ENCODE measurements at places on chromosomes 11 and 22.

DNA sequence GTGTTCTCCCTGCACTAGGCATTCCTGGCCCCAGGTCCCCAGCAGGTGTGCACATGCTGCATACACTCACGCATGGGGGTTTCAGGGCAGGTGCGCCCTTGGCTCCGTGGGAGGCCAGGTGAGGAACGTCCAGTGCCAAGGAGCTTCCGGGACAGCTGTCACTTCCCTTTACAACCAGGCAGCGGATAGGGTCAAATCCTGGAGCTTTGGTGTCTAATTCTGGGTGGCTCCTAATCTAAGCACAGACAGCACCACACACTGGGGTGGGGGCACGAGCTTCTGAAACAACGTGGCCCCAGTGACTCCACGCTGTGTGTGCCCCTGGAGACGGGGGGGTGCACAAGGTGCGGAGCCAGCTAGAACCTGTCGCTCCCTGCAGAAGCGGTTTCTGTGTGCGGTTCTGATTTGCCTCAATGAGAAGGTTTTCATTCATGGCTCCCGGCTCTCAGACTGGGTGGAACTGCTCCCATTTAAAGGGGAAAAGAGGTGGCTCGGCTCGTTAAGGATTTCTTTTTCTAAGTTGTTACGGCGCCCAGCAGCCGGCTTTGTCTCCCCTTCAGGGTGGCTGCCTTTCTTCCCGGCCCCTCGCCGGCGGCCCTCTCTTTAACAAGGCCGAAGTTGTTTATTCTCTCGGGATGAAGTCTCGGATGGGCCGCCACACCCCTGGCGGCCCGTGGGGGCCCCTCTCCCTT lies 5.0 kb downstream of the CCND1 start:
- no peak for DNase-seq

- DNase-seq, result no peak
These were observed 39.6 kb upstream of the GRIK4 start for GRCh38 chr11:120471994-120472393.

- no peak for DNase-seq
These were observed 60.8 kb downstream of the MYO7A start for GRCh38 chr11:77188633-77189491.

- no peak for DNase-seq
These were observed 16.5 kb upstream of the USP18 start for GRCh38 chr22:18133452-18133851.

- no peak for DNase-seq
These were observed 2.1 kb downstream of the VSIG2 start for GRCh38 chr11:124749912-124750311.

DNA sequence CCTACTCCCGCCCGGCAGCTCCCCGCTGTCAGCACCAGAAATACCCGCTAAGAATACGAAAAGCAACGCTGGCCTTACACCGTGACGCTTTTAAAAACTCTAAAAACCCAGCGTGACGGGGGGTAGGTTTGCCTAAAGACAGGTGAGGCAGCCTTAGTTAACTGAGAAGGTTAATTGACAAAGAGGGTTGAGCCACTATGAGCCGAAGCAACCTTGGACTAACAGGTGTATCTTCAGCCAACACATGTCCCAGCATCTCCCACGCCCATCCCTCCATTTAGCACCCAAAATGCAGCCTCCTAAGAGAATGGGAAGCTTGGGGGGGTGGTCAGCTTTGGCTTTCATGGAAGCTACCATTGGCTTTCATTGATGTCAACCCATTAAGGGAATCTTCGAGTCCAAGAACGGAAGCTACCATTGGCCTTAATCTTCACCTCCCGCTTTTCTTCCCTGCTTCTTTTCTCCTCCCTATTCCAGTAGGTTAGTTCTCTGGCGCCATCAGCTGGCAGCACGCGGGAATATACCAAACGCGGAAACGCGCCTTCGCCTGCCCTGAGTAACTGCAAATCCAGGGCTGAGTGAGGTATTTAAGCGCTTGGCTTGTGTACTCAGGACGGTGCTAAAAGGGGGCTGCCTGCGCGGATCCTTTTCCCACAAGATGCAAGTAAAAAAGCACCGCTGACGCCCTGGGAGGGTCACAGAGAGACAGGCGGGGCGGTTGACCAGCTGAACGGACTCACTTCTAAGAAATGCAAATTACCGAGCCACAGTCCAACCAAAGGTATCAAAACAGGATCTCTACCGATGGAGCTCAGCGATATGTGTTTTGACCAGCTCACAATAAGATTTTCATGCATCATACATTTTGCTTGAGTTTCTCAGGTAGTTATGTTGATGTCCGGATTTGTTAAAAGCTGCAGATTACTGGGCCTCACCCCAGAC lies 38.5 kb upstream of the GLYATL1 start:
- no peak for DNase-seq

DNA sequence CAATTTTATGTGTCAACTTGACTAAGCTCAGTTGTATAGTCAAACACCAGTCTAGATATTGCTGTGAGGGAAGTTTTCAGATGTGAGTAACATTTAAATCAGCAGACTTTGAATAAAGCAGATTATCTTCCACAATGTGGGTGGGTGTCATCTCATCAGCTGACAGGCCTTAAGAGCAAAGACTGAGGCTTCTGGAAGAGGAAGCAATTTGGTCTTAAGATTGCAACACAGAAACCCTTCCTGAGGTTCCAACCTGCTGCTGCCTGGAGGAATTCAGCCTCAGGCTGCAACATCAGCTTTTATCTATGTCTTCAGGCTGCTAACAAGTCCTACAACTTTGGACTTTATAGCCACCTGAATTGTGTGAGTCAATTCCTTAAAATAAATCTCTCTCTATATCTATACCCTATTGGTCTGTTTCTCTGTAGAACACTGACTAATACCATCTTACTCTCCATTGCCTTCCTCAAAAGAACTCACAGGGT lies 277.2 kb upstream of the PLET1 start:
- no peak for DNase-seq

GRCh38 chr11:27786331-27786730 lies 86.1 kb upstream of the BDNF start:
- DNase-seq, result no peak

DNA sequence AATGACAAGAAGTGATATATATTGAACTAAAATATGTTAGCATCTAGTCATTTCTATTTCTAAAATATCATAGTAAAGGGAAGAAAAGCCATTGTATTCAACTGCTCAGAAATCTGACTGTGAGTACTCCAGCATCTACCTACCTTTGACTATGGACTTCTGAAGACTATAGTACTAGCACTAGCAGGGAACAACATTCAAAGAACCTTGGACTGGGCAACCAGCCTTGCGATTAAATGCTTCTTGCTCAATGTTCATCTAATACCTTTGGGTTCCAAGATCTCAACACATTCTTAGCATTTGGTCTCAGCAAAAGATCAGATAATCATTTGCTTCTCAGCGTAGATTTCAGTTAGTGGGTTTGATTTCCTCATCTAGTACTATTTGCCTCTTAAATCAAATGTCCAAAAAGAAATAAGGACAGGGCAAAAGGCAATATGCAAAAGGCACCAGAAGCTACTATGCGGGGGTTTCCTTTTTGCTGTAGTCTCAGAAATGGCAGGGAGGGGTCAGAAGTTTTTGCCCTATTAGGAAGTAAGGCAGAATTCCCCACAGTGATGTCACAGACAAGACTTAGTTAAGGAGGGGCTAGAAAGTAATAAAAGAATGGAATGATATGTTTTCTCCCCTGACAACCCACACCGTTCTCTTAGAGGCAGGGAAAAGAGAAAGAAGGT lies 80.6 kb downstream of the GAB2 start:
- no peak for DNase-seq

GRCh38 chr11:132278801-132279574 lies 908.6 kb downstream of the NTM start:
- DNase-seq, result no peak

- no peak for DNase-seq
These were observed 374.6 kb downstream of the CTTN start for GRCh38 chr11:70772950-70773349.

- DNase-seq, result no peak
These were observed 117.5 kb upstream of the ZBED5 start for GRCh38 chr11:10975287-10975721.

GRCh38 chr11:61297746-61298145 lies 2.6 kb upstream of the VWCE start:
- DNase-seq, result no peak
